Spleen (tissue), 13 donors: ENCODE measurements at places on chromosomes 5 and 9. TPM values are rescaled to one million over a fixed set of nuclear protein-coding genes. Genes with fewer than 3 reads are reported as not detected.
A peak's percentile ranks its signal among the peaks of the same experiment; 100 is the strongest.

Gene FRMD3
- 3.1 TPM for polyA plus RNA-seq

Gene GKAP1
- 5.9 TPM for polyA plus RNA-seq

- DNase-seq = no peak
Observed at GRCh38 chr9:110316261-110317075, 21.2 kb downstream of the TXNDC8 start.

DNA sequence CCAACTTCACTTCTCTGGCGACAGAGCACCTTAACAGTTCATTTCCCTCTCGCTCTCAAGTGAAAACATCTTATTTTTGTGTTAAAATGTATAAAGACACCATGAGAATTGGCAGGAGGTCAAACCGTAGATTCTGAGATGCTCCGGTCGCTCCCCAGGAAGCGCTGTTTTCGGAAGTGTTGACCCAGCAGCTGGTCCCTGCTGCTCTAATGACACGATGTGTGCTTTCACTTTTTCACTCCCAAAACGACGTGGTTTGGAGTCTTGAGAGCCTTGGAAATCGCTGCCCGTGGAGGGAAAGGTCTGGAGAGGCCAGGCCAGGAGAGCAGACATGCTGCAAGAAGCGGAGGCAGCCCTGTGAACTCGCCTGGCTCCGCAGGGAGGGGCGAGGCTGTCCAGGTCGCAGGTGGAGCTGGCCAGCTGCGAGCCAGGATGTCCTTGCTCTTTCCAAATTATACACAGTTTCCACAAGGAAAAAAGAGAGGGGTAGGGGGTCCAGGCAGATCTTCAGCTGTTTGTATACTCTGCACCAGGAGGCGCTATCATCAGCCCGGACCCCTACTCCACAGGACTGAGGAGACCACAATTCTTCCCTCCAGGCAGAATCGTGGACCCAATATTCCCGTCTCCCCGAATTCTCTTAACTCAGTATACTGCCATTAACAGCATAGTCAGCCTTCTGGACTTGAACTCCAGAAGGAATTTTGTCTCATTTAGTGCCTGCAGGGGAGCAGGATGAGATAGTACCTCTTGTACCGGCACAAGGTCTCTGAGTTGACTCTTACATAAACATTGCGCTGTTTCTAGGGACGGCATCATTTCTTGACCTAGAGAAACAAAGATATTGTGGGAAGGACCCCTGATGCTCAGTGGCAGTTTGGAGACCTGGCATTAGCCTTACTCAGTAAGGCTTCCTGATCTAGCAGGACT, 248.6 kb upstream of the ANKRD55 start:
- peak; percentile 83 for DNase-seq

DNA sequence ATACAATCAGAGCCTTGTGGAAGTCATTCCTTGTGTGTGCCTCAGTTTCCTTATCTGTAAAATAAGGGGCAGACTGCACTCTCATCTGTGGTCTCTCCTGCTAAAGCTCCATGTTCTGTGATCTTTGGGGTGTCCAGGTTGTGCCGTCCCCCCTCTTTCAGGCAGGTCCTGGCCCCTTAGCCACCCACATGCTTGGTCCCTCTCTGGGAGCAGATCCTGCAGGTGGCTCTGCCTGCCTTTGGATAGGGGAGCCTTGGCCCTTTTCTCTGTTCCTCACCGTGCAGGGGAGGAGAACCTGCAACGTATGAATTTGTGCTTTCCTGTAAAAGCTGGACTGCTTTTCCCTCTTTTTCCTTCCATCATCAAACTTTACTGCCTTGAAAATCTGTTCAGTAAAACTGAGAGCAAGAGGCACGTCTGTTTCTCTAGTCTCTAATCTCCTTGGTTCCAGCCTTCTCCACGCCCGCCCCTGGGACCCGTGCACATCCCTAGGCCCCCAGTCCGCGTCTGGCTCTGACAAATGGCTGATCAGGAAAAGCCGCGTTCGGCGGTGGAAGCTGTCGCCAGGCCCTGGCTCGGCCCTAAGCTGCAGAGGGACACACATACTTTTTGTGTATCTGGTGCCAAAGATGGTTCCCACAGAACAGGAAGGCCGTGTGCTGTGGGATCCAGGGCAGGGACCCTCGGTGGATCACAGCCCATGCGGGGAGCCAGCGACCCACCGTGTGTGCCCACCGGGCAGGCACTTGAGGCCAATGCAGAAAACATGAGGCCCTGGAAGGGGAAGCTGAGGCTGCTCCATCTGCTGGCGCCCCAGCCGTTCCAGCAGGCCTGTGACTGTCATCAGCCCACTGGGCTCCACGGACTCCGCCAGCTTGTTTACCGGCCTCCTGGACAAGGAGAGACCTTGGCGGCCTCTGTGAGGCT, 43.4 kb upstream of the COL5A1 start:
- no peak for DNase-seq

GRCh38 chr9:81497091-81497490, 192.3 kb downstream of the TLE1 start:
- no peak for DNase-seq

DNA sequence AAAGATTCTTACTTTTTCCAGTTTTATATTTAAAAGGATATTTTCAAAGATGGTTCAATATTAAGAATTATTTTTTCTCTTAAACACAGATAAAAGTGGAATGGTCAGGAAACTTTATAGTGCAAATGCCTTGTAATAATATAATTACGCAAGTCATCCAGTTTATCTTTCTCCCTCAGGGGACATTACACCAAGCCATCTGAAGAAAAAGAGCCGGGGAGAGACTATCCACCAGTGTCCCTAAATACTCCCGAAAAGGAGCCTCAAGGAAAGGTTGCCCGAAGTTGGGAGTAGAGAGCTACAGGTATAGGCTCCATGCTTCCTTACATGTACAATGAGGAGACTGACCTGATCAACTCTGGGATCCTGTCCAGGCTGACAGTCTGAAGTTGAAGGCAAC, 101.1 kb downstream of the SERINC5 start:
- DNase-seq = no peak

GRCh38 chr9:89844535-89844934, 239.7 kb downstream of the GADD45G start:
- DNase-seq = peak; percentile 35

GRCh38 chr9:98935071-98935505, 8.6 kb upstream of the COL15A1 start:
- DNase-seq = no peak

GRCh38 chr9:130259044-130259443, 6.5 kb upstream of the HMCN2 start:
- DNase-seq = no peak

DNA sequence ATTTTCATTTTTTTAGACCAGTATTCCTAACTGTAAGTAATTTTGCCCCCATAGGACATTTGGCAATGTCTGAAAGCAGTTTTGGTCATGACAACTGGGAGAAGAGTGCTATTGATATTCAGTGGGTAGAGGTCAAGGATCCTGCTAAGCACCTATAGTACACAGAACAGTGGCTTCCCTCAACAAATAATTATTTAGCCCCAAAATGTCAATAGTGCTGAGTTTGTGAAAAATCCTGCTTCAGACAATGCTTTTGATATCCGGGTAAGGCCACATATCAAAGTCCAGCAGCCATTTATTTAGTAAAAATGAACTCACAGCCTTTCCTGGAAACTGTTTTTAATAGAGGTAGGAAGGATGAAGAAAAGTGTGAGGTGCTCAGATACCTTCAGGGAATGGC, 8.1 kb upstream of the TARS1 start:
- DNase-seq = no peak

- no peak for DNase-seq
Observed at GRCh38 chr5:171454549-171454948, 35.1 kb downstream of the FGF18 start.

GRCh38 chr5:142151436-142152383, 43.1 kb downstream of the NDFIP1 start:
- no peak for DNase-seq

- no peak for DNase-seq
Observed at GRCh38 chr9:112447283-112447761, 39.3 kb upstream of the KIAA1958 start.

DNA sequence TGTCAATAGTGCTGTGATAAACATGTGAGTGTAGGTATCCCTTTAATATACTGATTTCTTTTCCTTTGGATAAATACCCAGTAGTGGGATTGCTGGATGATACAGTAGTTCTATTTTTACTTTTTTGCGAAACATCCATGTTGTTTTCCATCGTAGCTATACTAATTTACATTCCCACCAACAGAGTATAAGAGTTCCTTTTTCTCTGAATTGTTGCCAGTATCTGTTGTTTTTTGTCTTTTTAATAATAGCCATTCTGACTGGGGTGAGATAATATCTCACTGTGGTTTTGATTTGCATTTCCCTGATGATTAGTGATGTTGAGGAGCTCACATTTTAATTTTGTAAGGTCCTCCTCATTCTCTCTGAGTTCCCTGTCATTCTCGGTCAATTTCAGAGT, 71.1 kb upstream of the NFIL3 start:
- no peak for DNase-seq

DNA sequence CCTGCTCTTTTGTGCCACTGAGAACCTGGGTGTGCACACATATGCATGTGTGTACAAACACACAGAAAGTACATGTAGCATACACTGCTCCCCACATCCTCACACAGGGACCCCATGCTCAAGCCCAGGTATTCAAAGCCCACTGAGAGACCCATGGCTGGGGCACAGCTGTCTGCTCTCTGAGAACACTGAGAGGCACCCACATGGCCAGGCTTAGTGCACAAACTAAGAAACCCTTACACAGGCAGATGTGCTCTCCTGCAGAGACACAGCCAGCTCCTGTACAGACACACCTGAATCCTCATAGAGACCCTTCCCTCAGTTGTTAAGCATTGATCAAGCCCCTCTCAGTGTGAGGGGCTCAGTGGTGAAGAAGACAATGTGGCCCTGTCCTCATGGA, 92.5 kb downstream of the CACNA1B start:
- peak; percentile 18 for DNase-seq

GRCh38 chr5:137446615-137447014, 52.5 kb downstream of the SPOCK1 start:
- DNase-seq = no peak

Gene TNFSF15
- polyA plus RNA-seq = 0.42 TPM

DNA sequence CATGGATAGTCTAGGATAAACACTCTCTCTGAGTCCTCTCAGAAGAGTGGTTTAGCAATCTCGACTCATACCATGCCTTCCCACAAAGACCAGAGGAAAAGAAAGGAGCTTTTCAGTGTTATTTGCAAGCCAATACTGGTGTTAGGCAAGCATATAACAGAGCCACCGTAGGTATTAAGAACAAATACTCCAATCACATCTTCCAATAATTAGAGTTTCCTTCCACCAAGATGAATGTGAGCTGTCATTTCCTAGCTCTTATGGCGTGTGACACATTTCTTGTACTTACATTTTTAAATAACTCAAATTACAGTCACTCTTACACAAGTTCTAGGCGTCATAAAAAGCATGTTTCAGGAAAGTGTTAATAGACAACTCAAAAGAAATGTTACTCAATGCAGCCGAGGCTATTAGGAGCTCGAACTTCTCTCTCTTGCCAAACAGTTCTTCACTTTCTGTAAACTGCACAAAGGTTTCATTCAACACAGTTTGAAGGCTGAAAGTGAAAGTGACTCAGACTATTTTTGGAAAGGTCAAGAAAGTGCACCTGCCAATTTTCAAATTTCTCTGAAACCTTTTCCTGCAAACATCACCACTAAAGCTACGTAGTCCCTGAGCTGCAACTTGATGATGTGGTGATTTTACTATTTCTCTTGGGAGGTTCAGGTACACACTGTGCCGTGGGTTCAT, 153.8 kb downstream of the AUH start:
- no peak for DNase-seq
